ENCODE measurements at places on chromosomes 4 and X.

GRCh38 chr4:29079260-29079659 lies 1640.9 kb upstream of the PCDH7 start:
- DNase-seq, result no peak

DNA sequence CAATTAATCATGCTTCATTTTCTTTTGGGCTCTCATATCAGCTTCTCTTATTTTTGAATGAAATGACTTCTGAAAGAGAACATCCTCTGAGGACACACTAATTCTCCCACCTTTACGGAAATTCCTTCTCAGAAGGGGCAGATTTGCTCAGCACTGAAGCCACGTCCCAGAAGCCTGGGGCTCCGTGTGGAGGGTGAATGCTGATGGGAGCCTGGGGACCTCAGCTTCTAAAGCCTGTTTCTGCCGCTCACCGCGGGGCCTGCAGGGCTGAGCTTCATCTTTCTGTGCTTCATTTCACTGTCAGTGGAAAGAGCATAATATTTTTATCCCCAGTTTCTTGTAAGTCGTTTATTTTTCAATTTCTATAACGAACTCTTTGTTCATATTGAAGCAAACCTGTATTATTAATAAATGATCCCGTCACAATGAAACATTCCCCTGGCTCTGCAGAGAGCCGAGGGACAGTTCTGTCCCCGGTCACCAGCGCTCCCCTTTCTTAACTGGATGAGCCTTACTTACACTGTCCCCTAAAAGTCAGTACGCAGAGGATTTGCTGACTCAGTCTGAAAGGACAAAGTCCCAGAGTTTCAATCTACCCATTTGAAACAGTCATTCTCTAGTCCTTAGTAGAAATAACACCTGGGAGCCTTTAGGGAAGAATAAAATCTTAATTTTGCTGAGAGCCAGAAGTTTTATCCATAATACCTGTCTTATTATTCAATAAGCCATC lies 364.6 kb upstream of the FAT1 start:
- DNase-seq, result no peak

- no peak for DNase-seq
These were observed 66.0 kb downstream of the CAMK2D start for GRCh38 chr4:113695328-113696169.

- no peak for DNase-seq
These were observed 70.0 kb upstream of the STS start for GRCh38 chrX:7077241-7078230.

DNA sequence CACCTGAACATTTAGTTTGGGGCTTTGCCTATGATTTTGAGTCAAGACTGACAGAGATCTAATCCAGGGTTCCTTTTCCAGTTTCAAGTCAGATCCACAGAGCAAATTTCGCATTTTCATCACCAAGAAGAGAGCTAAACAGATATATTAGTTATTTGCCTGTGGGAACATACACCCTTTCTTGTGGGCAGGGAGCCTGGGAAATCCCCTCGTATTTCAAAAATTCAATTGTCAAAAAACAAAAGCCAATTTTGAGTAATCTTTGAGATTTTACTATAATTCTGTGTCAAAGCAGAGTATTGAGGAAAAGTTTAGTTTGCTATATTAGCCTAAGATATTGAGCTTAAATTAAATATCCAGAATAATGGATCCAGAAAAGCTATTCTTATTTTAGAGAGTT lies 56.6 kb downstream of the AFM start:
- DNase-seq, result no peak

- no peak for DNase-seq
These were observed 92.5 kb upstream of the BRS3 start for GRCh38 chrX:136395271-136395670.

DNA sequence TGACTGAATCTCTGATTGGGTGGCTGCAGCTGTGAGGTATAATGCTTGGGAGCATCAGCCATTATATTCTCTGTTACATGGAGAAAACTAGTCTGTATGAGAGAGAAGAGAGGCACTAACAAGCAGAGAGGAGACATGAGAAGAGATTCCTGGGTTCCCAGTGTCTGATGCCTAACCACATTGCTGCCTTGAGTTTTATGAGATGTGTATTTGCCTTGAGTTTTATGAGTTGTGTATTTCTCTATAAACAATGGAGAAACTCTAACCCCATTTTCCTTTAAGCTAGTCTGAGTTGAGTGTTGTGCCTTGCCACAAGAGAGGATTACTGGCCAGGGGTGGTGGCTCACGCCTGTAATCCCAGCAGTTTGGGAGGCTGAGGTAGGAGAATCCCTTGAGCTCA lies 208.1 kb downstream of the BCOR start:
- no peak for DNase-seq

GRCh38 chrX:85905851-85906250 lies 141.5 kb downstream of the CHM start:
- no peak for DNase-seq

DNA sequence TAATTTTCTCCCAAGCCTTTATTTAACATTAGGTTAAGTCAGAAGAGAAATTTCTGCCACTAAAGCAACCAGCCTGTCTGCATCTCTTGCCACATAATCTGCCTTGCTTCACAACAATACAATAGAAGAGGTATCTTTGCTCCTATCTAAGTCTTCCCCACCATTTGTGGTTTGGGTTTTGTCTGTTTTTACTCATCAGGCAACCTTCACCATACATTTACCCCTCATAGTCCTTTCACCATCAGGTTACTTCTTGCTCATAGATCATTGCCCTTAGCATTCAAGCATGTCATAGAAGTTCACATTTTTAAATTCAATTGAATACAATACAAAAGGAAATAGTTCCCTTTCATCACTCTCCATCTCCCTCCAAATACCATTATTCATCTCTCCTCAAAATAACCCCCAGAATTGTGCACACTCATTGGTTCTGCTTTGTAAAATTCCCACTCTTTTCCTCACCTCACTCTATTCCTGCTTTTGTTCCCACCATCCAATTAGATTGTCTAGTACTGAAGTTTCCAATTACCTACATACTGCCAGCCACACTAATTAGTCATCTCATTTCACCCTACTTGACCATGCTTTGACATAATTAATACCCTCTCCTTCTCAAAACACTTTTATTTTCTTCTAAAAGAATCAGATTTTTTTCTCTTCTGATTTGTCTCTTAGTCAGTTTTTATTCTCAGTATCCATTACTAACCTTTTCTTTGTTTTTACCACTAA lies 1957.0 kb upstream of the AGA start:
- no peak for DNase-seq

- no peak for DNase-seq
These were observed at the start of gene GPC4 for GRCh38 chrX:133415276-133416105. GPC4 (minus strand) TSS chrX:133415489; CDS start chrX:133414965, 524 bp downstream.

DNA sequence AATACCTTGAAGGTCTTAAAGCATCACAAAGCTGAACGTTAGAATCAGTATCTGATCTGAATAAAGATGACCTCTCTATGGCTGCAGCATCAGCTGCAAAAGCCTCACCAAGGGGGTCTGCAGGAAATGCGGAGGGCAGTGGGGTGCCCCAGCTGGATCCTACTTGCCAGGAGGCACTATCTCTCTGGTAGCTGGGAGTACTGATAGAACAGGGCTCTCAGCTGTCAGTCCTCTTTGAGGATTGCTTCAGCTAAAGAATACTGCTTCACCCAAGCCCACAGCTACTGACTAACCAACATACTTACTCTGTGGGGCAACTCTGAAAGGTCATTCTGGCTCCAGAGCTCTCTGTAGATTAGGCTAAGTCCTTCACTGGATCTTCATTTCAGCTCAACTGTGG lies 112.5 kb upstream of the ZFP42 start:
- DNase-seq, result no peak

DNA sequence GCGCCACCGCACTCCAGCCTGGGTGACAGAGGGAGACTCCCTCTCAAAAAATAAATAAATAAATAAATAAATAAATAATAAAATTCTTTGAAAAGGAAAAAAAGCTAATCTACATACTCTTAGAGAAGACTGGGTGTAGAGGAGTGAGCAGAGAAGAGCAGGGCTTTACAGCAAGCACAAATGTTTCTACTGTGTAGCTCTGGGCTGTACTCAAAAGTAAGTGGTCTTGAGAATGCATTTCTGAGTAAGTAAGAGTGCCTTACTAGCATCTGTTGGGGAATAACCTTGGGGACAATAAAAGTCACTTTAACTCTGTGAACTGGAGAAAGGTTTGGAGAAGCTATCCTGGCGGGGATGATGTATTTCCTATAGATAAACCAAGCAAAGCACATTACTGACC lies 185.8 kb downstream of the WDFY3 start:
- no peak for DNase-seq

DNA sequence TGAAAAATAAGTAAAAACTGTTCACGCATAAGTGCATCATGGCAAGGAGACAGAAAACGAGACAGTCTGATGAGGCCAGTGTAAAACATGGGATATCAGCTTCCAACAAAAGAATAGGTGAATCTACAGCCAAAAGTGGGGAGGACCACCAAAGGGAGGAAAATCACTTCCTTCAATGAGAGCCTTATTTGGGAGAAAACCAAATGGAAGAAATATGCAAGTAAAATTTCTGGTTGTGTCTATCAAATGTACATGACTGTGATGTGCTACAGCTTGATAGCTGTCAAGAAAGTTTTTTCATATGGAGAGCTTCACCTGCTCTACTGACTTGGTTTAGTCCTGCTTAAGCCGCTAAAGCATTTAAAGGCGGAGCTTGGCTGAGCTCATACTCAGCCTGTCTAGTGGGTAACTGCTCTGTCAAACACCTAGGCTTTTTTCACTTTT lies 66.2 kb downstream of the MAGEA1 start:
- no peak for DNase-seq

GRCh38 chr4:32625687-32626337 lies 1905.6 kb downstream of the PCDH7 start:
- DNase-seq, result no peak

GRCh38 chrX:73668779-73669178 lies 105.8 kb downstream of the CHIC1 start:
- no peak for DNase-seq

GRCh38 chr4:151403656-151404055 lies 5.3 kb upstream of the FHIP1A start:
- DNase-seq, result no peak

GRCh38 chr4:186297013-186297645 lies 31.1 kb downstream of the F11 start:
- DNase-seq, result no peak

- DNase-seq, result no peak
These were observed 64.8 kb upstream of the NR0B1 start for GRCh38 chrX:30373951-30374350.

DNA sequence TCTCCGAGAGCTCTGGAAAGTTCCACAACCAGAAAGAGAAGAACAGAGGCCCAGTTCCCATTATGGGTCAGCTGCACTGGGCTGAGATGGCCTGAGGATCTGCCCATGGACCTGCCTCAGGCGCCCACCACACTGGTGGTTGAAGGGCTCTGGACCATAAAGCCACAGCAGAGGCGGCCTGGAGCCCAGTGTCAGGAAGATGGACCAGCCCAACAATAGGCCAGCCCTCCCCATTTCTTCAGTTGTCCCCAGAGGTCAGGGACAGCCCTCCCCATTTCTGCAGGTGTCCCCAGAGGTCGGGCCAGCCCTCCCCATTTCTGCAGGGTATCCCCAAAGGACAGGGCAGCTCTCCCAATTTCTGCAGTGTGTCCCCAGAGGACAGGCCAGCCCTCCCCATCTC lies 37.2 kb upstream of the C4orf50 start:
- DNase-seq, result no peak

DNA sequence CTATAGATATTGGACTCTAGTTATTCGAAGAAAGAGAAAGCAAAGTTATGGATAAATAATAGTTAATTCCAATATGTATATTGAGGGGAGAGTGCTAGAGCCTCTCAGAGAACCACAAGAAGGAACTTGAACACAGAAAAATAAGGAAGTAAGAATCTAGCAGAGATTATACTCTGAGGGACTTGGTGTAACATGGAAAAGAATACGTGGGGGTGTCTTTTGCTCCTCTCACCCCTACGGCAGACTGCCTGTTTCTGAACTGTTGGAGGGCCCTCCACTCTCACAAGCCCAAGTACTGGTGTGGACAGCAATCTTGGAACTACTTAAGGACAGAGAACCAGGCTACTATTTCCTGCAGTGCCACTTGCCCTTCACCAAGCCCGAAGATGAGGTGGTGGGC lies 1174.4 kb upstream of the PCDH10 start:
- no peak for DNase-seq

- DNase-seq, result no peak
These were observed 1149.7 kb downstream of the STPG2 start for GRCh38 chr4:96993560-96993959.

- DNase-seq, result no peak
These were observed 50.8 kb downstream of the CBLL2 start for GRCh38 chrX:22323541-22323940.

GRCh38 chr4:77349364-77349763 lies 192.4 kb downstream of the CCNG2 start:
- no peak for DNase-seq

GRCh38 chrX:9172464-9172850 lies 138.5 kb upstream of the FAM9B start:
- no peak for DNase-seq

DNA sequence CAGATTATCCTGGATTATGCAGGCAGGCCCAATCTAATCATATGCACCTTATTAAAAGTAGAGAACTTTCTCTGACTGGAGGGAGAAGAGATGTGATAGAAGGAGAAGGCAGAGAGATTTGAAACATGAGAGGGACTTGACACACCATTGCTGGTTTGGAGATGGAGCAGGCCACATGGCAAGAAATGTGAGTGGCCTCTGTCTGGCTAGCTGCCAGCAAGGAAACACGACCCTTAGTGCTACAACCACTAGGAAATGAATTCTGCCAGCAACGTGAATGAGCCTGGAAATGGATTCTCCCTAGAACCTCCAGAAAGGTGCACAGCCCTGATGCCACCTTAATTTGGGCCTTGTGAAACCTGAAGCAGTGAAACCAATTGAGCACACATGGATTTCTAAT lies 79.5 kb upstream of the MBNL3 start:
- DNase-seq, result no peak

- DNase-seq, result no peak
These were observed 26.5 kb downstream of the CD40LG start for GRCh38 chrX:136674270-136674985.
